Stimulated activated CD8-positive, alpha-beta memory T cell treated with anti-CD3 and anti-CD28 coated beads, Interleukin-7, amount 100 ng/mL, for 1 hour (primary cell): ENCODE measurements at places on chromosomes 4 and X.

DNA sequence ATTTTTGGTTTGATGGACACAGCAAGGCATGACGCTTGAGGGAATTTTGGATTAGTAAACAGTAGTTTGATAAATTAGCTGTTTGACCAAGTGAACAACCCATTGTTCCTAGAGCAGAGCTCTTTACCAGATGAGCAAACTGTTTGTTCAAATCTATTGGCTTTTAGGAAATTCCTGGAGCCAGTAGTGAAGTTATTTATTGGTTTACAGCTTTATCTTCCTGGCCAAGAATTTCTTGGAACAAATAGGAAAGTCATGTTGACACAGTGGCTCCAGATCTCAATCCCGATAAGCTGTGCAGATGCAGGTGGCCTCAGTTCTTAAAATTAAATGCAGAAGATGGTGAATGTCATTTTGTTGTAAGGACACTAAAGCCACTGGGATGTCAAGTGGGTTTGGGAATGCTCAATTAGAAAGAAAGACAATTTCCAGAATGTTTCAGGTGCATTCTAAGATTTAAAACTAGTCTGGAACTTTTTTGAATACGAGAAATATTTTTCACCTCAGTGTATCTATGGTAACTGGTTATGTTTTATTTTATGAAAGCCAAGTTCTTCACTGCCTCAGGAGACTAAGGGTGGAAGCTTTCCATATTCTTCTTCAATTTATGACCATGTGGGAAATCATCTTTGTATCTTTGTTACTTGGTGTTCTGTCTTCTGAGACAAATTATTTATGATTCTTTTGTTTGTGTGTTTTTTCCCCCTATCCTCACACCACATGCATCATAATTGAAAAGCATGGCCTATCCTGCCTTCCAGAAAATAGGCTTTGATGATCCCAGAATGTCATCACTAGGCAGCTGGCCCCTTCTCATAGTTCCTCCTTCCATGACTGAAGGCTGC lies 554.5 kb downstream of the STIM2 start:
- DNase-seq = no peak

DNA sequence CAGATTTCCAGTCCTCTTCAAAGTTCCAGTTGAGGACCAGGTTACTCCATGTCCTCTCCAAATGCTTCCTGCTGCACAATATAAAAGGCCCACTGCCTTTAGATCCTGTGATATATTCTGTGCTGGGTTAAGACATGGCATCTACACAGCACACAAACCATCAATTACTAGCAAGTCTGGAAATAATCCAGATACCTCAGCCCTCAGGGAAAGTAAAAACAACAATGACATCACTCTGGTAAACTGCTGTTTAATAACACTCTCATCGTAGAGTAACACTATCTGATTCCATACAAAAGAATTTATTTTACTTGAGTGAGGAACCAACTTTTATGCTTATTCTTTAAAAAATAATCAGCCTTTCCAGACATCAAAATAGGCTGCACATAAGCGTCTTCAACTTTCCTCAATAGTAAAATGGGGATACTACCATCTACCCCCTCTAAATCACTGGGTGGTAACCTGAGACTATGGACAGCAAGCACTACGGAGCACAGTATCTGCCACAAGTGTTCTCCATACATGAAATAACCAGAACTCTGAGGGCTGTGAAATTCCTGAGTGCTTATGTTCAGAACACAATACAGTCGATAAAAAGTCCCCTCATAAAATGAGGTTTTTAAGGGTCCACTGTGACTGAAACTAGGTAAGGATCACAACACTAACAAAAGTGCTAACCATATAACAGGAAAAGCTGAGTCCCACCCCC lies 53.4 kb downstream of the ABCG2 start:
- DNase-seq = no peak

DNA sequence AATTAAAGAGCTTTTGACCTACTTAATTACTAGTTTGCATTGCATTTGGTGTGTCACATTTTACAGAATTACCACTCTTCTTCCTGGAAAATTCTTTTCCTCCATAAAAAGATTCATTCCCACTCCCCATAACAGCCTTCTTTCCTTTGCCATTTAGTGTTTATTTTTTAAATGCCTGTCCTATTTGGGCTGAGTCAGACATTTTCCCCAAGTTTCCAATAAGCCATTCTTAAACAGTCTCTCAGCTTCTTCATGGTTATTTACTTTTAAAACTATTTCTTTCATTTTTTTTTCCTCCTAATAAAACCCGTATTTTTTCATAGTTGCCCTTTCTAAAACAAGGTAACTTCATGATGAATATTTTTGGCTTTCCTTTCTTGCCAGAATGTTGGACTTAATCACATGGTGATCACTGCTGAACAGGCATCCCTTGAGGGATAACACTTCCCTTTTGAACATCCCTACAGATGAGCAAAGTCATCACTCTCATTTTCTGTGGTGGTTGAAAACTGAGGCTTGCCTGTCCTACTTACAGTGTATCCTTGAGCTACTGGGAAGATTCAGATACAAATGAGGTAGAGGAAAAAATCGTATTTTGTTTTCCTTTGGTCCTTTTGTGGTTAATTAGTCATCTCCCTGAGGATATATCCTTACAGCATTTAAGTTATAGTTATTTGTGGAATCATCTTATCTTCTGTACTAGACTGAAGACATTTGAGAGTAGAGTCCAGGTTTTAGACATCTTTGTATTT lies 520.5 kb upstream of the NR3C2 start:
- no peak for DNase-seq

- no peak for DNase-seq
These were observed 163.5 kb downstream of the FAM47A start for GRCh38 chrX:33968611-33969010.

DNA sequence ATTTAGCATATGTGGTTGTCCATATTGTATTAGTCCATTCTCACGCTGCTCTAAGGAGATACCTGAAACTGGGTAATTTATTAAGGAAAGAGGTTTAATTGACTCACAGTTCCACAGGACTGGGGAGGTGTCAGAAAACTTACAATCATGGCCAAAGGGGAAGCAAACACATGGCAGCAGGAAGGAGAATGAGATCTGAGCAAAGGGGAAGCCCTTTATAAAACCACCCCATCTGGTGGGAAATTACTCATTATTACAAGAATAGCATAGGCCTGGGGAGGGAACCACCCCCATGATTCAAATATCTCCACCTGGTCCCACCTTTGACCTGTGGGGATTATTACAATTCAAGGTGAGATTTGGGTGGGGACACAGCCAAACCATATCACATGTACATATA lies 122.6 kb upstream of the ANK2 start:
- DNase-seq = no peak

- no peak for DNase-seq
These were observed 81.2 kb downstream of the SPRY1 start for GRCh38 chr4:123477711-123478209.

- no peak for DNase-seq
These were observed 19.0 kb downstream of the CXXC4 start for GRCh38 chr4:104475652-104476051.

GRCh38 chr4:152815078-152815477 lies 35.3 kb downstream of the ARFIP1 start:
- no peak for DNase-seq

GRCh38 chr4:6896035-6896434 lies 13.6 kb upstream of the TBC1D14 start:
- DNase-seq = no peak

GRCh38 chr4:113358784-113359183 lies 309.3 kb downstream of the ANK2 start:
- DNase-seq = no peak

DNA sequence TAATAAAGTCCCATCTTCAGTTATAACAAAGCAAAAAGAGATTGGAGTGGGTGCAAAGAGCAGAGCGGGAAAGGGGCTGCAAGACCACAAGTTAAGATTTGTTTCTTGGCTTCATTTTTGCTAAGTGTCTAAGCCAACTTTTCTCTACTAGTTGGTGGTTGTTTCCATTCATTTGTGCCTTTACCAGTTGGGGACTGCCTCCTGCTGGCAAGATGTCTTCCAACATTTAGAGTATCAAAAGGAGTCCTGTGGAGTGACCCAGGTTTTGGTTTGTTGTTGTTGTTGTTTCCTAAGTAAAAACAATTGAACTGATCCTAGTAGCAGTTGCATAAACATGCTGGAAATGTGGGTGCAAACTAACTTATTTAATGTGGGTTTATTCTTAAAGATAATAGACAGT lies 121.1 kb downstream of the SPATA18 start:
- DNase-seq = no peak

DNA sequence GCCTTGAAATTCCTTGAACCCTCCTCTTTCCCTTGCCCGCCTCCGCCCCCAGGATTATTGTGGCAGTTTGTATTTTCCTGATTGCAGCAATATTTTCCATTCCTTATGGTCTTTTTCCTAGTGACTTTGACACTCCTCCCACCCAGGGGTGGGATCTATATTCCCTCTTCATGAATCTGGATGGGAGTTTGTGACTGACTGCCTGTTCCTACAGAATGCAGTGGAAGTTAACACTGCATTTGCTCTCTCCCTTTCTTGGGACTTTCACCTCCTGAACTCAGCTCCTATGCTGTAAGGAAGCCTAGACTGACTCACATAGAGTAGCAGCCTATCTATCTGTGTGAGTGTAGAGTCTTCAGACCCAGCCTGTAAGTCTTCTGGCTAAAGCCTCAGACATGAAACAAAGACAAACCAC lies 2.2 kb downstream of the FUNDC2 start:
- no peak for DNase-seq

DNA sequence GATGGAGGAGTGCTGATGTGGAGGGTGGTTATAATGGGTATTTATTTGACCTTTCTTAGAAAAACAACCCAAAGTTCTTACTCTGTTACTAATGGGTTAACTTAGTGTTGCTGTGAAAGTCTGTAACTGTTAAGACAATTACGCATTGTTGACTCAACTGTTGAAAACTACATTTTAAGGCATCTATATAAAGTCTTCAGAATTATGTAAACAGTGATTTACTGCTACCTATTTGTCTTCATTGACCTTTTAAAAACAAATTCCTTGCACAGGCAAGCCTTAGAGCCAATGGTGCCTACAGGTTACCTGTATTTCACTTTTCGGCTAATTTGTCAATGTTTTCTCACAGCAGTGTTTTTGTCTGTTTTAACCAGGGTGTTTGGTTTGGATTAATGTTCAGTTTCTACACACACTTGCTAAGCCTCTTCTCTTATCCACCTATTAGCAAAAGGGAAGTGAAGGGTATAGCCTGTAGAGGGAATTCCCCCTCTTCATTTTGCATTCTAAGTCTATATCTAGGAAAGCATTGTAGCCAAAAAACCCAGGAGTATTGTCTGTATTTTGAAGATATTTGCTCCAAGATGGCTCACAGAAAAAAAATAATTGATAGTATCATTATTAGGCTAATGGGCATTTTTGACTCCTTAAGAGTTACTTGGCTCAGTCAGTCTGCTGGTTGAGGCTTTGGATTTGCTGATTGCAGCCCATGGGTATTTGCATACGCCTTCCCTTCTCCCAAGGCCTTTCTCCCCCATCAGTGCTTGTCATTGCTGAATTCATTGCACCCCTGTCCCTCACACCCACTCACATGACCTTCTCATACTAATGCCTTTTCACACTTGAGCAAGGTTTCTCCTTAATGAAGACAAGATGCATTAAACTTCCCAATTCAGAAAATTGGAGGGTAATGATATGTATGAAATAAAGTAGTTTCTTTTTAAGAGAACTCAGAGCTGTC lies 30.5 kb downstream of the AFF1 start:
- DNase-seq = no peak

- no peak for DNase-seq
These were observed 13.9 kb downstream of the ANAPC10 start for GRCh38 chr4:145083891-145084605.

DNA sequence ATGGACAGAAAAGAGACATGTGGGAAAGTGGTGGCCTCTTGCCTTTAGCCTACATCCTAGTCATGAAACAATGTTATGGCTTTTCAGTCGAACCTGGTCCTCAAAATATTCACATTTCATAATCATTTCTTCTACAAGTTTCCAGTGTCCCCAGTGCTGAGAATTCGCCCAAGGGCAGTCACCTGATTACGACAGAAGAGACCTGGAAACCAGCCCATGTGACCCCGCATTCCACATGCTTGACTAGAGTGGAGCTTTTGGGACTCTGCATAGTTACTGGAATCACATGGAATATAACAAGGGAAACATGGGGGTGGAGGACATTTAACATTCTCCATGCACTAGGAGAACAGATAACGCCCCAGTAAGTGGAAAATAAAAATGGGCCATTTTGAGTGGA lies 100.1 kb downstream of the PPARGC1A start:
- no peak for DNase-seq

- DNase-seq = no peak
These were observed 16.4 kb upstream of the ZNF280C start for GRCh38 chrX:130285069-130285620.

- DNase-seq = no peak
These were observed 115.1 kb upstream of the MXRA5 start for GRCh38 chrX:3461397-3462165.

GRCh38 chr4:67124716-67125115 lies 420.6 kb downstream of the CENPC start:
- no peak for DNase-seq

GRCh38 chrX:150649096-150649870 lies 43.9 kb upstream of the MTMR1 start:
- DNase-seq = no peak

DNA sequence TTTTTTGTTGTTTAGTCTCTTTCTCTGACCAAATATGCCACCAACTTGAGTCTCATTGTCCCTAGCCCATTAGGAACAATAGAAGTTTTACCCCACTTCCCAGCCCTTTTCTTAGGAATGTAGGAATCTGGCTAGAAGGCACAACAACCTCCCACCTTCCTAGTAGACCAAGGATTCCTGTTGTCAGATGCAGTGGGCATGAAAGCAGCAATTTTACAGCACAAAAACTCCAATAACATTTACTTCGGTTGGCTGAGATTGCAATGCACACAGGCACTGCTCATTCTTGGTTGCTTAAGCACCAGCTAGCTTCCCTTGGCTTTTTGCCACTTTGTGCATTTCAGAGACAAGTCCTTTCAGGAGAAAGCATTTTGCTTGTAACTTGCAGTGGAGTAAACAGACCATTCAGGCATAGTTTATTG lies 312.8 kb downstream of the TENM3 start:
- no peak for DNase-seq

DNA sequence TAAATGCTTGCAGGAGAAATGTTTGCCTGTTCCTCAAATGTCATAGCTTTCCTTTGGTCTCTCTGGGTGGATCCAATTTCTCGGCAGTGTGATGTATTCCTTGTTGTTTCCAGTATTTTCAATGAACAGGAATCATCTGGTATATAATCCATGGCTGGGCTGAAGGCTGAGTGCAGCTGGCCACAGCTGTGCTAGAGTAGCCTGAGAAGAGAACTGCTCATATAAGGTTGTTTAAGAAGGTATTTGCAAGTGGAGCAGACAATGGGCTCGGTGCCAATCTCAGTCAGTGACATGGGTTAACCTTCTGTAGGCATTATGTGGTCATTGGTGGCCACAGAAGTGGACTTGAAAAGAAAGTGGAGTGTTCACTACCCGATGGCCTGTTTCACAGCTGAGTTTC lies 390.3 kb downstream of the SPRY1 start:
- no peak for DNase-seq

GRCh38 chr4:658681-659667 lies 15.1 kb downstream of the ATP5ME start:
- DNase-seq = no peak

GRCh38 chr4:159143687-159144086 lies 40.8 kb downstream of the RAPGEF2 start:
- no peak for DNase-seq
